ENCODE measurements at places on chromosomes 12 and 14.

DNA sequence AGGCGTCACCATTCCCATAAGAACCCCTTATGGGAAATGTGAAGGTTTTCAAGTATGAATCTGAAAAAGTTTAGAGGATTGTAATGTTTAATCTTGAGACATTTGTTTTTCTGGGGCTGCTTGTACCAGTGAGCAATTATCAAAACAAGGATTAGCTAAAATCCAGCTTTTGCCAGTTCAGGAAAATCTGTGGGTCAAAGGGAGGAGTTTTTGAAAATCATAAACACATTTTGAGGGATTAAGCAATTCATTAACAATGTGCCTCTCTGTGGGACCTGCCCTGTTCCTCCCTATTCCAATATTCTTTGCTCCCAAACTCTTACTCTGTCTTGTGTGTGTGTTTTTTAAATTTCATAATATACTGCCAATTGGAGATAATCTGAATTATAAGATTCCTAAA, 11.7 kb upstream of the DAAM1 start:
- no peak for DNase-seq

- DNase-seq, result no peak
Measured at GRCh38 chr12:104218935-104219334, 3.4 kb downstream of the TXNRD1 start.

GRCh38 chr12:126617312-126617711, 1552.1 kb downstream of the AACS start:
- DNase-seq, result no peak

- DNase-seq, result peak; percentile 82
Measured at GRCh38 chr12:116861320-116861719, 19.9 kb downstream of the HRK start.

DNA sequence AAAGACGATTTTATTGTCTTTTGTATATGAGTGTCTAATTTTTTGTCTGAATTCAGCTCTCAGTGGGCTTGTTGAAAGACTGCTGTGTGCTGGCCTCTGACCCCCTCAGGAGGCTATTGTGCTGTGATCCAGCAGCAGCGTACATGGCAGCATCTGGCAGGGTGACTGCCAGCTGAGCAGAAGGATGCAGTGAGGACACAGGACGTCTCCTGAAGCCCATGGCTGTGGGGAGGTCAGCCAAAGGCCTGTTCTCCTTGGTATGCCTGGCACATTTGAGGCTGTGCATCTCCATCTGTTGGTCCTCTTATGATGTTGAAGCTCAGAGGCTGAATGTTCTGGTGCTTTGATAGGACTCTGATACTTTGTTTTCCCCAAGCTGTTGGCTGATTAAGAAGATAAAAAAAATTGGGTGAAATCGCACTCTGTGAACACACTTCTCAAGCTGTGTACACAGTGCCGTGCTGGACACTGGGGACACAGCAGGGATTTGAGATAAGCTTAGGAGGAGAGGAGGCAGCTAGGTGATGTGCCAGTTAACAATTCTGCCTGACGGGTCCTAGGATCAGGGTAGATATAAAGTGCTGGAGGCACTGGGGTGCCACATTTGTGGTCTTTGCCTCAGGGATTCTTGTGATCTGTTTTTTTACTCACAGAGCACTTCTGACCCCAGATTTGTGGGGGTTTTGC, 37.5 kb downstream of the EID3 start:
- DNase-seq, result no peak

GRCh38 chr12:75856235-75856634, 175.3 kb downstream of the PHLDA1 start:
- no peak for DNase-seq

- no peak for DNase-seq
Measured at GRCh38 chr14:89486961-89487360, 69.9 kb upstream of the FOXN3 start.

- no peak for DNase-seq
Measured at GRCh38 chr12:51065530-51065929, 17.4 kb downstream of the LETMD1 start.

DNA sequence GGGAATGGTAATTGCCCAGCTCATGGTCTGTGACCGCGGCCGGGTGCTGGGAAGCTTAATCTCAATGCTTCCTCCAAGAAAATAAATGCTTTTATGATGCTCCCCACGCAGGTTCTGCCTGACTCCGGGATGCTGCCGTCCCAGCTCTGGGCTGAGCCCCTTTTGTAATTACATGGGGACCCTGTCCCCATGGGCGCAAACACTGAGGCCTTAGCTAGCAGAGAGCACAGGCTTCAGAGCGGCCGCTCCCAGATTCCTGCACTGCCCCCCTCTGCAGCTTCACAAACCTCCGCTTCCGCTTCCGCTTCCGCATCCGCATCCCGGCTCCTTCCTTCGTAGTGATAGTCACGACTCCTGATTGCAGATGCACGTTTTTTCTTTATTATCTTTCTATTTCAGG, 129.5 kb downstream of the KIF26A start:
- peak; percentile 37 for DNase-seq

- DNase-seq, result no peak
Measured at GRCh38 chr12:77189458-77189857, 124.1 kb upstream of the E2F7 start.

DNA sequence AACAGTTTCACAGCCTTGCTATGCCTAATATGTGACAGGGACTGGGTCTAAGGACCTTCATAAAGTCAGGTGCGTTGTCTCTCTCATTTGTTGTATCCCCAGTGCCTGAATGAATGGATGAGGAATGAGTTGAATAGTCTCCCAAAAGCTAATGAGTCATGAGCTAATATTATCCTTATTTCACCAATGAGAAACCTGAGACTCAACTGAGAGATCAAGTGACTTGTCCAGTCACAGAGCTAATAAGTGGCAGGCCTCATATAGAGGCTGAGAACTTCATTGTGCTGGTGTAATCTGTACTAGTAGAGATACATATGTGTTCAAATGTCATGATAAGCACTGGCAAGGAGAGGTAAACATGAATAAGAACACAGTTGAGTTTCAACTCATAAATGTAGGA, 612.4 kb downstream of the NRXN3 start:
- no peak for DNase-seq

GRCh38 chr12:24838531-24838950, 110.4 kb downstream of the BCAT1 start:
- DNase-seq, result peak; percentile 42

GRCh38 chr12:4244868-4245267, 28.7 kb upstream of the CCND2 start:
- no peak for DNase-seq

DNA sequence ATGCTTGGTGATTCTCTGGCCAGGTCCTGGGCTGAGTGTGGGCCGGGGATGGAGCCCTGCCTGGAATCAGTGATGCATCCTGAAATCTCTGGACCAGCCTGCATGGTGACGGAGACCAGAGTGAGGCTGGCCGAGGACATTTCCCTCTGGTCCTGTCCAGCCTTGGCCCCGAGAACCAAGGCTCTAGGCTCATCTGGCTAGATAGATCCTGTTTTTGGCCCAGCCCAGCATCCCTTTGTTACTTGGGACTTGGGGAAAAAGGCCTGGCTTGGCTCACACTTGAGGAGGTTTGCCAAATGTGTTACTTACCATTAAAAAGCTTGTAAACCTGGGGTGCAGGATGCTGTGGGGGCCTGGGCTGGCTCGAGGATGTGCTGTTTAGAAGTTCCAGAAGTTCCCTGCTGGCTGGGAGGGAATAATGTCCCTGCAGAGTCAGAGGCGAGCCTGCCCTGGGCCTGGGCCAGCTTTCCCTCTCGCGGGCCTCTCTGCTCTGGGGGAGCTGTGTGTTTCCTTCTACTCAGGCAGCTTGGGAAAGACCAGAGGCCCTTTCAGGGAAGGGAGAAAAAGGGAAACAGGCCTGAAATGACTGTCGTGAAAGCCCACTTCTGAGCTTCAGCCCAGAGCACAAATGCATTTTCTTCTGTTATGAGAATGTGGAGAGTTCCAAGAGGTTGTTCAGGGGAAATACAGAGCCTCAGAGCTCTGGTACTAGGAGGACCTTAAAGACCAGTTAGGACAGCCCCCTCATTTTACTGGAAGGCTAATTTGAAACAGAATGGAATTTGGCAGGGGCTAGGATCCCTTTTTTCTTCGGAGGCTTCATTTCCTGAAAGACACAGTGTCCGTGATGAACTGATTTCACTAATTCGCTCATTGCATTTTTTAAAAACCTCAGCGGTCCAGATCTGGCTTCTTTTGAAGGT, 47.2 kb upstream of the CTDSP2 start:
- DNase-seq, result peak; percentile 98

GRCh38 chr12:89622115-89622514, 86.5 kb downstream of the ATP2B1 start:
- no peak for DNase-seq

DNA sequence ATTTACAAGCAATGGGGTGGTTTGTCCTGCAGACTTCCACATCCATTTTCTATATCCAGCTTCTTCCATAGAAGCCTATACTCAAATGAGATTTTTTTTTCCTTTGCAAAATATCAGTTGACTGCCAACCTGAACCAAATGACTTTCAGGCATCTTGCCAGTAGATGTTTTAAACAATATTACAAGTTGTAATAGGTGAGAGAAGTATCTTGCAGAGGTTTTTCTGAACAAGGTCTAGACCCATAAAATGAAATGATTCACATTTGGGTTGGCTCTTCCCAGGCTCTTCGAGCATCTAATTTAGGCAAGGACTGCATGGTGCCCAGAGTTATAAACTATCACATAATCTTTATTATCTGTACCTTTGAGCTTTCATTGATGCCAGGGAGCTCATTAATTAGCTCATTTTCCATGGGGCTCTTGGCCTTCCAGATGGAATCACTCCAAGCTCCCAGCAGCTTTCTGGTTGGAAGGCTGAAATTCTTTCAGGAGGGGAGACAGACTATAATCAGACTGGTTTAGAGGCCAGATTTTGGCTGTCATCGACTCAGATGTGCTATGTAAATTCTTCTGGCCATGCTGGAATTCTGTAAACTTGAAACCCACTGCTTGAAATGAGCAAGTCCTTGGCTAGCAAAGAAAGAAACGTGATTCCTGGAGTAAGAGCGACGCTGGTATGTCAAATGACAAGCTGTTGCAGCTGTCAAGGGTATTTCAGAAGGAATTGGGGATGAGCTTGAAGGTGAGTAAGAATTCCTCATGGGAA, 32.2 kb upstream of the DICER1 start:
- peak; percentile 40 for DNase-seq

DNA sequence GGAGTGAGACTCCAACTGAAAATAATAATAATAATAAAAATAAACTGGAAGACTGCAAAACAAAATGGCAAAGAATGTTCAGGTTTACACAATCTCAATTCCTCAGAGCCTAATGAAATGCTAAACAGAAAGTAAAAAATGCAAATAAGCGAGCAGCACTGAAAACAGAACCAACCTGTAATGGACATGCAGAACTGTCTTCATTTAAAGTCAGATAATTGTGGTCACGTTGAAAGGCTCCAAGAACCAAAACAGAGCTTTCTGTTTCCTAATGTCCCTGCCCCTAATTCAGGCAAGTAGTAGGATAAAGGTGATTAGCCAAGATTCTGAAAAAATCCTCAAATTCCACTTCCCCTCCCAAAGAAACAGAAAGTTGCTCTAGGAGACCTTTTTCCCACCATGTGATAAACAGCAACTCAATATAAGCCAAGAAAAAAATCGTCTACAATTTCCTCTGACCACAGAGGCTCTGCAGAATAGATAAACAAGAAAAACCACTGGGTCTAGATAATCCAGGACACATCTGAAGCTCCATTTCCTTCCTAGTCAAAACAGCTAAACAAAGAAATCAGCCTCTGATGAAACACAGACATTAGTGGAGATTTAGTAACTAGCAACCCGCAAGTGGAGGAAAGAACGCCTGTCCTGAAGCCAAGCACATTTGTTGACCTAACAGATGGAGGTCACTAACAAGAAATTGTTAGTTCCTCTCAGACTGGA, 3.0 kb downstream of the MIS18BP1 start:
- no peak for DNase-seq

- DNase-seq, result peak; percentile 93
Measured at GRCh38 chr12:104456417-104456949, at the start of gene CHST11. Gene CHST11, plus strand, starts transcription at chr12:104456948.

- no peak for DNase-seq
Measured at GRCh38 chr14:21382095-21382494, 1.7 kb downstream of the SUPT16H start.

DNA sequence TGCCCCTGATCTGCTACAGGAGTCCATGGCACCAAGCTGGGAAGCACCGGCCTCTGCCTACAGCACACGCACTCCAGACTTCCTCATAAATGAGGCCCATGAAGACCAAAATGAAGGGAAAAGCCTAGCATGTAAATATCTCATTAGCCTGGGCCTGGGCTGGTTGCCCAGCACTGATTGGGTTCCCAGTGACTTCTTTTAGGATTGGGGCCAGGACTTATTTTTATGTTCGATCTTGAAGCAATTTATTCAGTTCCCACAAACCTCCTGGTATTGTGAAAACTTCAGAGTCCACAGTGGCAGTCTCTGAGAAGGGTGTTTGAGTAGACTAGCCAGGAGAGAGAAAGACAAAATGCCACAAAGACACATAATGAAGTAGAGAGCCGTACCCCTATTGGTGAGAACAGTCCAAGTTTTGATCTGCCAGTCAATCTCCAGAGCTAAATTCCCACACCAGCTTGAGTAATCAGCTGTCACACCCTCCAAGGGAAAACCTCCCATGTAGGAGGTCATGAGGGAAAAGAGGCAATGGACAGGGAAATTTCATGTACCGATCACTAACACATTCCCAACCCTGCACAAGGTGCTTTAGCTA, 78.2 kb downstream of the PHLDA1 start:
- peak; percentile 34 for DNase-seq

- peak; percentile 79 for DNase-seq
Measured at GRCh38 chr14:99774556-99775307, 18.5 kb upstream of the EML1 start.

DNA sequence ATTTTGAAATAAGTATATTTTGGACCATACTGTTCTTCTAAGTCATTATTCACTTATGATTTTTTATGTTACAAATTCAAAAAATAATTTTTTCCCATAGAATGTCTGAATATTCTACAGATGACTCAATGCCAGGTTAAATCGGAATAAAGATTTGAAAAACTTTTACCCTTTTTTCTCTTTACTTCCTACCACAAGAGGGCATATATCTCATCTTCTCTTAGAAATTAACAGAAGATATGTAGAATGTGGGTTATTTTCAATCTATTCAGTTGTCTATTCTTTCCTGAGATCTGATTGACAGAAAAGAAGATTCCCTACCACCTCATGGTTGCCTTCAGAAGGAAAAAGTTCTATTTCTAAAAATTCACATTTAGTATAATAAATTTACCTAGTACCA, 53.0 kb upstream of the KITLG start:
- DNase-seq, result no peak

DNA sequence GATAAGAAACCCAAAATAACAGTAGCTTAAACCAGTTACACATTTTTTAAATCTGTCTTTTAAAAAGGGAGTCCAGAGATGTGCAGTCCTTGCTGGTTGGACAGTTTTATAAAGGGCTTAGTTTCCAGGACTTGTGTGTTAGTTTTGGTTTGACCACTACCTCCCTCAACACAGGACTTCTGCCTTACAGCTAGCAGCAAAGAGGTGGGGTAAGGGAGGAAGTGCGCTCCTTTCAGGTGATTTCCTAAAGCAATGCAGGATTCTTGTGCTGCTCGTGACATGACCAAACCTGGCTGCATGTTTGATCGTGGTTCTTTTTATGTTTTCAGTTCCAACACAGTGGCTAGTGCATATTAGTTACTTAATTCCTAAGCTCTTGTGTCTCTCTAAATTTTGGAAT, 266.2 kb downstream of the TMTC2 start:
- DNase-seq, result no peak

Data from femur (tissue), 1 donor.